ENCODE measurements at places on chromosomes 1 and 21.

DNA sequence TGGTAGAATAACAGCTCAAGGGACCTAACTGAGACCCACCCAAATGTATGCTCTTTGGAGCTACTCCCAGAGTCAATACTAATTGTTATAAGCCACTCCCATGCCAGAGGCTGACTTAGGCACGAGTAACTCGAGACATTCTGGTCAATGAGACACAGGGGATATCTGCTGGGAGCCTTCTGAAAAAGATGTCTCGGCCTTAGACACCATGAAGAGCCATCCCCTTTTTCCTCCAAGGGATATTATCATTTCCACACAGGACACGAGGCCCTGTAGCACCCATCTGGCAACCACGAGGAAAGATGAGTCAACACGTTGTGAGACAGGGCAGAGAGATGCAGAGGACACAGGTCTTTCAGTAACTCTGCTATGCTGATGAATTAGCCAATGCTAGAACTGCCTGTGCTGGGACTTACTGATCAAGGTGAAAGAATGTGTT, 30.7 kb downstream of the ITPKB start:
- no peak for DNase-seq

DNA sequence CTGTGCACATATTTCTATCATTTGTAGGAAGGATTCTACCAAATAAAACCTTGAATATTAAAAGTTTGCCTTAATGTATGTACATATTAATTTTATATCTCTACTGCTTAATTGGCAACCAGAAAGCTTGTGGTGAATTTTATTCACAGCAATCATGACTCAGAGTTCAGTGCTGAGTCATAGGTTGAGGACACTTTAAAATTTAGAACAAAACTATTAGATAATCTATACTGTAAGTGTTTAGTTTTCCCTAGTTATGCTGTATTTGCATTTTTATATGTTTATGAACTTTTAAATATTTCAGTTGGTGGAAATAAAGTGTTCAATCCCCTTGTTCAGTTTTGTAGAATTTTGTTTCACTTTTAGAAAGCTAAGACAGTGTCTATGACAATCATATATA, 841.5 kb downstream of the KCNT2 start:
- DNase-seq = no peak

- DNase-seq = no peak
These were observed 159.7 kb upstream of the DSCAM start for GRCh38 chr21:41006636-41007035.

GRCh38 chr1:8689431-8690252, 127.8 kb downstream of the RERE start:
- no peak for DNase-seq

GRCh38 chr1:248824301-248824700, 1.4 kb downstream of the SH3BP5L start:
- DNase-seq = no peak

DNA sequence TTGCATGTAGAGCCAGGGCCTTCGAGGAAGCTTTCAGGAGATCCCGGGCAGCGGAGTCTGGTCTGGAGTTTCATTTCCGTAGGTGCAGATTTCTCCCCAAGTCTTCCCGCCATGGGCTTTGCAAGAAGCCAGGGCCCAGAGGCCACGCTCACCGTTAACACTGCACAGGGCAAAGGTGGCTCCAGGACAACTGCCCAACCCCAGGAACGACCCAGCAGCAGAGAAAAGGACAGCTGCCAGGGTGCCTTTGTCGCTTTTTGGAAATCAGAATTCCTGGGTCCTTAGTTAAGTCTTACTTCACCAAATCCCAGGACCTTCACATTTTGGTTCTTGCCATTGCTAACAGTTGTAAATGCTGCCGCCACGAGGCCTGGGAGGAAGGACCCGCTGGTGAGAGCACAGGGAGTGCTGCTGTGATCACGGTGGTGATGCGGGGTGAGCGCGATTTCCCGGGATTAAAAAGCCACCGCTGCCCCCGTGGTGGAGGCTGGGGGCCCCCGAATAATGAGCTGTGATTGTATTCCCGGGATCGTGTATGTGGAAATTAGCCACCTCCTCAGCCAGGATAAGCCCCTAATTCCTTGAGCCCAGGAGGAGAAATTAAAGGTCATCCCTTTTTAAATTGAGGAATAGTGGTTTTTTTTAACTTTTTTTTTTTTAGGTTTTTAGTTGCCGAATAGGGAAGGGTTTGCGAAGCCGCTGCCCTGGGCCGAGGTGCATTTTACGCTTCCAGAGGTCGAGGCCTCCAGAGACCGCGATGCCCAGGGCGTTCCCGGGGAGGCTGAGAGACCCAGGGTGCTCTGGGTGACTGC, 8.2 kb downstream of the SIM2 start:
- no peak for DNase-seq

DNA sequence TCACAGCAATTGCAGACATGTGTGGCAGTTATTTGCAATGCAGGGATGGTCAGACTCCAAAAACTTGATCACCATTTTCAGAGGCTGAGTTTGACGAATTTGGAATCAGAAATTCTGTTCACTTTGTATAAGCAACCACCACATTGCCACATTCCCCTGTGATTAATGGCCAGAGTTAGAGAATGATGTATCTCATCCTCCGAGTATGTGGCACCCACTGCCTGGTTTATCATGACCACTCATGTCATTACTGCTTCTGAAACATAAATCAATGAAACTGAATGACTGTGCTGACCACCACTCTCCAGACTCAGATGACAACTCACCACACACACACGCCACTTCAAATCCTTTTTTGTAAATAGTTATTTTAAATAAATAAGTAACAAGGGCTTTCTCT, 66.6 kb upstream of the CACHD1 start:
- DNase-seq = no peak

DNA sequence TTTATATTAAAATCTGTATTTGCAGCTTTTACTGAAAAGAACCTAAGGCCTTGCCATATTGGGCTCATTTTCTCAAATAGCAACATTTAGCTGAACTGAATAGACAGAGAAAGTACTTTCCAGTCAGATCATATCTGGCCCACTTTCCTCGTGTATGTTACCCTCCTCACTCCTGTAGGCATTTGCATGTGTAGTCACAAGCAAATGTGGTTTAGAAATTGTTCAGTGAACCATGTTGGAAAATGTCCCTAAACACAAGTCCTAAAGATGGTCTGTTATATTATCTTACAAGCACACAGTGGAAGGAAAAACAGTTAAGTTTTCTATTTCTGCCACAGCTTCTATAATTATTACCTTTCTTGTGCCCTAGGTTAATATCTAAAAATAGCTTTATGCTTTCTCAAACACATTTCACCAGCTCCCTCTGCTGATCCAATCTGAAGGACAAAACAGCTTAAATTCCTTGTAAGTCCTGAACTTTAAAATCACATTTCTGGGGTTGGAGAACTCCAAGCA, 606 bp upstream of the FMO4 start:
- no peak for DNase-seq

GRCh38 chr21:33374450-33375096, 28.6 kb upstream of the IFNGR2 start:
- DNase-seq = no peak

GRCh38 chr21:42406201-42406621, 2.5 kb downstream of the UBASH3A start:
- DNase-seq = no peak

GRCh38 chr1:200039849-200040474, 12.5 kb downstream of the NR5A2 start:
- no peak for DNase-seq

- no peak for DNase-seq
These were observed 4.1 kb upstream of the HDGF start for GRCh38 chr1:156755527-156755950.

- DNase-seq = no peak
These were observed 221.6 kb upstream of the VAMP3 start for GRCh38 chr1:7549277-7550161.

DNA sequence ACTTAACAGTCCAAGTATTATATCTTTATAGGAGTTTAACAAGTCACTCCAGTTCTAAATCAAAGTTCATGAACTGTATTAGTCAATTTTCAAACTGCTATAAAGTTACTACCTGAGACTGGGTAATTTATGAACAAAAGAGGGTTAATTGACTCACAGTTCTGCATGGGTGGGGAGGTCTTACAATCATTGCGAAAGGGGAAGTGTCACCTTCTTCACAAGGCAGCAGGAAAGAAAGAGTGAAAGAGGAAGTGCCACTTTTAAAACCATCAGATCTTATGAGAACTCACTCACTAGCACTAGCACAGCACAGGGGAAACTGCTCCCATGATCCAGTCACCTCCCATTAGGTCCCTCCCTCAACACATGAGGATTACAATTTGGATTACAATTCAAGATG, 70.0 kb downstream of the CLCA4 start:
- DNase-seq = no peak

DNA sequence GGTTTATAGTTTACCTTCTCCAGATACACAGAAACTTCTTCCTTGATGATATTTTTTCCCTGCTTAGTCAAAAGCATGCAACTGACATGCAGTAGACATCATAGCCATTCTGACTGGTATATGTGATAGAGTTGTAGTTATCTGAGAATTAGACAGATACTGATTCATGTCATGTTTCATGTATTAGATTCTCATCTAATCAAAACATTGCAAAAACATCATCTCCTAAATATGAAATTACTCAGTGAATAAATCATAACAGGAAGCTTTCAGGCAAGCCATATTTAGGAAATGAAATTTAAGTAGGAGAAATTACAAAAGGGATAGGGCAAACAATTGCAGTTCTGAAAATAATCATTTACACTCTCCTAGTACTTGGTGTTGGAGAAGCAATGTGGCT, 38.4 kb upstream of the ASB17 start:
- no peak for DNase-seq

All from T-helper 17 cell (primary cell).